ENCODE measurements at places on chromosomes 6 and 20.

DNA sequence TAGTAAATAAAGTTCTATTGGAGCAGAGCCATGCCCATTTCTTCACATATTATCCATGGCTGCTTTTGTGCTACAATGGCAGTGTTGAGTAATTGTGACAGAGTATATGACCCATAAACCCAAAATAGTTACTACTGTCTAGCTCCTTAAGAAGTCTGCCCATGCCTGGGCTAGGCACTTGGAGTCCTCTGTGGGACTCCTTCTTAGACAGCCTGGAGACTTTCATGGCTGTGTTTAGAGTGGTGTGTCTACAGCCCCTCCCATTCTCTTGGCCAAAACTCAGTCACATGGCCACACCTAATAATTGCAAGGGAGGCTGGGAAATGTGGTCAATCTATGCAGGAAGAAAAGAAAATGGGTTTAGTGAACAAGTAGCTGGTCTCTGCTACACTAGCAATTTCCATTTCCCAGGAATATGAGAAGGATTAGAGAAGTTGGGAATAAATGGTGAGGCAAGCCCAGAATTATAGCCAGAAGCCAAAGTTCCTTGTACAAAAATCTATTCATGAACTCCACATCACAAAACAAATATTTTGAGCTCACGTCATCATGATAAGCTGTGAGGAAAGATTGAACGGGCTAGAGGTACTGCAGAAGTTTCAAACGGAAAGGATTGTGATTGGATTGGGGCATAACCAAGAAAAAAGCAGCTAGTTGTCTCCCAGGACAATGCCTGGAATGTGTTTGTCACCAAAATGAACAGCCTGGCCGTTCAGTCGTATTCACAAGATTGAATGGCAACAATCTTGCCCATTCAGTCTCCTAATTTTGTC, 251.8 kb upstream of the PLN start:
- no peak for DNase-seq

DNA sequence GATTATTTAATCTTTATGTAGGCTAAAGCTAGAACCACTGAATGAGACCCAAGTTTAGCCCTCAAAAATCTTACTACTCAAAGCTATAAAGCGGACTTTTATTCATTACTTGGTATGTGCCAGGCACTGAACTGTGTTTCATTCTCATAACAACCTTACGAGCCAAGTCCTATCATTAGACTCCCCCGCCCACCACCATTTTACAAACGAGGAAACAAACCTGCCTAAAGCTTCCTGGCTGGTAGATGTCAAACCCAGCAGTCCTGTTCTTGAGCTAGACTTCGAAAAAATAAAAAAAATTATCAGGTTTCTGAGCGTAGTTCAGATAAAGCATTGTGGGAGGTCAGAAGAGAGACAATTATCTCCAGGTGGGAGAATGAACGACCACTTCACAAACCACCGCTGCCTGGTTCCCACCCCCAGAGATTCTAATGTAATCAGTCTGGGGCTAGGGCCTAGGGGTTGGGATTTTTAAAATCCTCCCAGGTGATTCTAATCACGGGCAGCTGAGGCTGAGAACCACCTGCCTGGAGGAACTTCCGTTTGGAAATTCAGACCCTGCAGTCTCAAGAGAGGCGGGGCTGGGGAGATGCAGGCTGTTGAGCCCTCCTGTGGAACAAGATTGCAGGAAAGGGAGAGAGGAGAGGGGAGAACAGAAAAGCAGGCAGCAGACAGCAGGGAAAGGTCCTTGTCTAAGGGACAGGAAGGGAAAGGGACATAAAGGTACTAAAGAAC, 8.6 kb downstream of the ADTRP start:
- no peak for DNase-seq

DNA sequence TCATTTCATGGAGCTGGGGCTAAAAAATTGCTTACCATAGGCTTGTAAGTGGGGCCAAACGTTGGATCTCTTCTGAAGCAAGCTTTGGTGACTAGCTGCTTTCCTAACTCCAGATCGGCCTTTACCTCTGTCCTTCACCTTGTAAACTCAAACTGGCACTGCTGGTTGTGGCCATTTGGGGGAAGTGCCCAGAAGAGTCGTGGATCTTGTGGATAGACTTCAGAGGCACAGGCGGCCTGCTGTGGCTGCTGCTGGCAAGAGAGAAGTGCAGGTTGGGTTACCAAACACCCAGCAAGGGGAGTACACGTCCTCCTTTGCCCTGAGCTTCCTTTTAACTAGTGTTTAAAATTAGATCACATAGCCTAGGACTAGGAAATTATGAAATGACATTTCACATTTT, 36.8 kb upstream of the KLHL31 start:
- no peak for DNase-seq

- no peak for DNase-seq
These were observed 19.6 kb upstream of the FAM83C start for GRCh38 chr20:35311822-35312221.

DNA sequence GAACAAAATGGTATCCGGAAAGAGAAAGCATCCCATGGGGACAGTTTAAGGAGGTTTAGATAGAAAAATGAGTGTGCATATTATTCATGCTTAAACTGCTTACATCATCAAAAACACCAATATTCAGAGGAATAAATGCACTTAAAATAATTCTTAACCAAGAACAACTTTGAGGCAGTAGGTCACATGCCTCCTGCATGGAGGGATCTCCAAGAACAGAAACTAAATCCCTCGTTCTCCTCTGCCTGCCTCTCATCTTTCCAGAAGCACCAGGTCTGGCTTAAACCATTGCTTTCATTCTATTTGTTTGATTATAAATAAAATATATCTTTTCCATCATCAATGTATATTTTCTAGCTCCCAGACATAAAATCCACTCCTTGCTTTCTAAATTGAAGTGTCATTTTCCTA, 103.5 kb upstream of the QKI start:
- DNase-seq, result no peak

GRCh38 chr6:10418862-10419748, 4.2 kb upstream of the TFAP2A start:
- peak; percentile 38 for DNase-seq

- no peak for DNase-seq
These were observed 88.0 kb downstream of the MRPL14 start for GRCh38 chr6:44039191-44039719.

- DNase-seq, result no peak
These were observed 34.1 kb downstream of the PRPH2 start for GRCh38 chr6:42688281-42688680.
